ENCODE measurements at places on chromosomes 5 and 9. TPM values are rescaled to one million over a fixed set of nuclear protein-coding genes. Genes with fewer than 3 reads are reported as not detected.

DNA sequence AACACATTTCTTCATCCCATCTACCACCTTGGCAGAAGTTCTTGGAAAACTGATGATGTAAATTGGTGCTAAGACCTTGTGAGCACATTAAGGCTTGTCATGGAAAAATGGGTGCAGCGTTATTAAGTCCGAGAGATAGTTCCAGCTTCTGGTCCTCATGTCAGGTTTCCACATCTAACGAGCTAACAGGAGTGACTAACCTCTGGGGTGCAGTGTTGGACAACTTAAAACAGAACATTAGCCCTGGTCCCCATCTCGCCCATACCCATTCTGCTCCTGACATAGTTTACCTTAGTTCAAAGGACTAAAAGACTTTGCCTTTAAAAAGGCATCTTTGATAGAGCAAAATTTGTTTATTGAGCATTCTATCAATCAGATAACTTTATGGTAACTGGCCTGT is 128.0 kb downstream of the SLC1A3 start:
- DNase-seq: no peak

DNA sequence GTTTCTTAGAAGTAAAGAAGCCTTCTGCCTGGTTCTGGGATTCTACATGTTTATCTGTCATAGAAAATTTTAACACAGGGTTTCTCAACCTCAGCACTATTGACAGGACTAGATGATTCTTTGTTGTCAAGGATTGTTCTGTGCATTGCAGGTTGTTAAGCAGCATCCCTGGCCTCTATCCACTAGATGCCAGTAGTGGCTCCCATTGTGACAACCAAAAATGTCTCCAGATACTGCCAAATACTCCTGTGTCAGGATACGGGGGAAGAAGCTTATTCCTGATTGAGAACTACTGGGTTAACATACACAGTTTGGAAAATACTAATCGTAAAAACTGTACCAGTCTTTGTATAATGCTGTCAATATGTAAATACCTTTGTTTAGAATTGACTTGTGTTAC is 167.1 kb downstream of the NIPBL start:
- DNase-seq: no peak

DNA sequence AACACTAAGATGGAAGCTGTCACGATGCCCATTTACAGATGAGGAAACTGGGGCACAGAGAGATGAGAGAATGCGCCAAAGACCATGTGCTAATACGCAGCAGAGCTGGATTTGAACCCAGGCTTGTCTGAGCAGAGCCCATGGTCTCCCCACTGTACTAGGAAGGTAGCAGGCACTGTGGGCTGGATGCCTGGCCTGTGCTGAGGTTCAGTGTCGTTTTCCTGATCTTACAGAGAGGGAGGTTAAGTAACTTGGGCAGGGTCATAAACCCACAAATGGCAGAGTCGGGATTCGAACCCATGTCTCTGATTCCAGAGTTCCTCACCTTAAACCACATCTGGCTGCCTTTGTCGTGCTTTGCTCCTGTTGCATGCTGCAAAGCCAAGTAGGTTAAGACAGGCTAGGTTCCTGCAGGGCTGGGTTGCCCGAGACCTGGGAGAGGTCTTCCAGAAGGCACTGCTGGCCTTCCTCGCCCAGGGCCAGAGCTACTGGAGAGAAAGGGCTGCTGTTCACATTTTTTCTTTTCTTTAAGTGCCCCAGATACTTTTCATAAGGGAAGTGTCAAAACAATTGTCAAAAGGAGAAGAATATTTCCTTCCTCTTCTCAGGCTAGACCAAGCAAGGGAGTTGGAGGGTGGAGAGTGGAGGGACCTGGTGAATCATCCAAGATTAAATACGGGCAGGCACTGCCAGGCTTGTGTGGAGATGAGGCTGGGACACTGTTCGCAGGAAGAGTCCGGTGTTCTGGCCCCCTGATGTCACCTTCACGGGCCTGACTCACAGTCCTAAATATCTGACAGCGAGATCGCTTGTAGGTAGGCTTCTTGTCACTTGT is 3.2 kb downstream of the NEK6 start:
- DNase-seq: no peak

- no peak for DNase-seq
Observed at GRCh38 chr9:89621031-89621430, 16.2 kb downstream of the GADD45G start.

The SV2C gene
- polyA plus RNA-seq: 0.05 TPM

DNA sequence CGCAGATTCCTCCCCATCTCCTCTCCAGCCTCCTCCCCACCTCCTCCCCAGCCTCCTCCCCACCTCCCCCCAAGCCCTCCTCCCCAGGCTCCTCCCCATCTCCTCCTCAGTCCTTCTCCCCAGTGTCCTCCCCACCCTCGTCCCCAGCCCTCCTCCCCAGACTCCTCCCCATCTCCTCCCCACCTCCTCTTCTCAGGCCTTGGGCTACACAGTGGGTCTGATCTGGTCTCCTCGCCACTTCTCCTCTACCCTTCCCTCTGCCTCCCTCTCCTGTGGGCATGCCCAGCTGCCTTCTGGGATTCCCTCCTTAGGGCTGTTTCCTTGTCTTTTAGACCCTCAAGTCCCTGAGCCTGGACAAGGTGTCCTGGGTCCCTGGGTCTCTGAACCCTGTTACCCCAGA is 28.3 kb downstream of the CXXC5 start:
- DNase-seq: no peak

DNA sequence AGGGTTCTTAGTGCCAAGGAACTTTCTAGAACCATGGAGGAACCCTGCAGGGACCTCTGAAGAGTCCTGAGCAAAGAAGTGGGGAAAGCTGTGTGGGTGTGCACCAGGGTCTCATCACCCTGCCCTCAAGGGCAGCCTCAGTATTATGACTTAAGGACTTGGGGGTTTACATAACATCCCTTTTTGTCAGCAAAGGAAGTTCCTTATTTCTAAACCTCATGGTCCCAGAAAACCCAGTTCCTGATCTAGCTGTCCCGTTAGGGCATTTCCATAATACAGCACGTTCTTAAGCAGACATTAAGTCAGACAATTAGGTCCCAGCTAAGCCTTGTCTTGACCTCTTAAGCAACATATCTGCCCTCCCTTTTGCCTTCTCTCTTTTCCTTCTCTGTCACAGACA is 57.3 kb downstream of the DAPK1 start:
- no peak for DNase-seq

GRCh38 chr9:37800631-37801286 is at the start of gene DCAF10:
Gene DCAF10, plus strand, starts transcription at chr9:37800797. Its CDS starts 70 bp downstream, at chr9:37800867.
- peak; percentile 72 for DNase-seq

The ORM2 gene
- polyA plus RNA-seq: 0.73 TPM

GRCh38 chr5:137831526-137831925 is 36.1 kb upstream of the MYOT start:
- DNase-seq: no peak

The FLT4 gene
- polyA plus RNA-seq: 23.6 TPM

- no peak for DNase-seq
Observed at GRCh38 chr9:4794691-4795090, 1.9 kb downstream of the RCL1 start.

Data from left renal cortex interstitium (tissue), 4 donors.